ENCODE measurements at places on chromosomes 4 and X. TPM values are rescaled to one million over a fixed set of nuclear protein-coding genes. Genes with fewer than 3 reads are reported as not detected.

GRCh38 chrX:66833426-66833825 lies 194.5 kb upstream of the EDA2R start:
- DNase-seq = no peak

DNA sequence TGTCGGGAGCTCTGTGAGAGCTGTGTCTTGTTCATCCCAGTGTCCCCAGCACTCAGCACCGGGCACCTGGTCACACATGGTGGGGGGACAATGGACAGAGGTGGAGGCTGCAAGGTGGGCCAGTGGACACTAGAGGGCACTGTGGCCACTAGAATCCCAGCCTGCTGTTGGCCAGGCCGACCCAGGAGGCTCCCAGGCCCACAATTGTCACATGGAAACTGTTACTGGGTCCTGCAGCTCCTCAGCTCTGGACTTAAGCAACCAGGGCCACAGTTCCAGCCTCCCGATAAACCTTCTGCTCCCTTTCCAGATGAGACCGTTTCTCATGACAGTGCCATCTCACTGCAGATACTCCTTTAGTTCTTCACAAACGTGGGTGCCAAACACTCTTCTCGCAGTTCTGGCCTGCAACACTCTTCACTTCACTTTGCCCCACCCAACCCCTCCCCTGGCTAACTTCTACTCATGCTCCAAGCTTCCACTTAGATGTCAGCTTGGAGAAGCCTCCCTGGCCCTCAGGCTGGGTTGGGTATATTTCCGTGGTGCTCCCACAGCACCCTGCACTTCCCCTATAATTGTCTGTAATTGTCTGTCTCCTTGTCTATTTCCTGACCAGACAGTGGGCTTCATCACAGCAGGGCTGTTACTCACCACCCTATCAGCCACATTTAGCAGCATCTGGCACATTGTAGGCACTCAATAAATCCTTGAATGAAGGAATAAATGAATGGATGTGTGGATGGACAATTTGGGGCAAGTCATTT lies 3.5 kb upstream of the IQSEC2 start:
- DNase-seq = peak; percentile 66

DNA sequence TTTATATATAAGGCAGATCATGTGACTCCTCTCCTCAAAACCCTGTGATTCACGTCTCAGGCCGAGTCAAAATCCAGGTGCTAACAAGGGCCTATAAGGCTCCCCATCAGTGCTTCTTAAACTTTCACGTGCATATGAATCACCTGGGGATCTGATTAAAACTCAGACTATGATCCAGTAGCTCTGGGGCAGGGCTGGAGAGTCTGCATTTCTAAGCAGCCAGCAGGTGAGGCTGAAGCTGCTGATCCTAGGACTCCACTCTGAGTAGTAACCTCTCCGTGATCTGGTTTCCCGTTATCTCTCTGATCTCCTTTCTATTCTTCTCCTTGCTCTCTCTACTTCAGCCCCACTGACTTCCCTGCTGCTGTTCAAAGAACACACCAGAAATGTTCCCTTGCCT lies 252.4 kb upstream of the RPS6KA3 start:
- DNase-seq = no peak

DNA sequence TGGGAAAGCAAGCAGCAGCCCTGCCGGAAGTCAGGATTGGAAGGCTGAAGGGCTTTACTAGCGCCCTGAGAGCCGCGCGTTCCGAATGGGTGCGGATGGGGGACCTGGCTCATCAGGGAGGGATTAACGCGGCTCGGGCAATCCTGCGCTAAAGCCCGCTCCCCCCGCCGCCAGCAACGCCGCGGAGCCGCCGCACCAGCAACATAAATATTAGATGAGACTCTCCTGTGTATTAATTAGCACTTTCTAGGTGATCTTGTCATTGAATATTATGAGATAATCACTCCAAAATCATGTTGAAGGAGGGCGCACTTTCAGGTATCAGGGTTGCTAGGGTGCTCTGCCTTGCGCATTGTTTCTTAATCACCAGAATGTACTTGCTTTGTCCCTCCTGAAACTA lies 357.2 kb upstream of the FAM241A start:
- no peak for DNase-seq

GRCh38 chr4:14130551-14130950 lies 503.0 kb upstream of the BOD1L1 start:
- DNase-seq = no peak

- DNase-seq = peak; percentile 60
These were observed 53.3 kb upstream of the LAS1L start for GRCh38 chrX:65587616-65588526.

- no peak for DNase-seq
These were observed 51.3 kb downstream of the FNIP2 start for GRCh38 chr4:158819942-158820786.

GRCh38 chr4:141810712-141811375 lies 174.5 kb downstream of the IL15 start:
- DNase-seq = no peak

DNA sequence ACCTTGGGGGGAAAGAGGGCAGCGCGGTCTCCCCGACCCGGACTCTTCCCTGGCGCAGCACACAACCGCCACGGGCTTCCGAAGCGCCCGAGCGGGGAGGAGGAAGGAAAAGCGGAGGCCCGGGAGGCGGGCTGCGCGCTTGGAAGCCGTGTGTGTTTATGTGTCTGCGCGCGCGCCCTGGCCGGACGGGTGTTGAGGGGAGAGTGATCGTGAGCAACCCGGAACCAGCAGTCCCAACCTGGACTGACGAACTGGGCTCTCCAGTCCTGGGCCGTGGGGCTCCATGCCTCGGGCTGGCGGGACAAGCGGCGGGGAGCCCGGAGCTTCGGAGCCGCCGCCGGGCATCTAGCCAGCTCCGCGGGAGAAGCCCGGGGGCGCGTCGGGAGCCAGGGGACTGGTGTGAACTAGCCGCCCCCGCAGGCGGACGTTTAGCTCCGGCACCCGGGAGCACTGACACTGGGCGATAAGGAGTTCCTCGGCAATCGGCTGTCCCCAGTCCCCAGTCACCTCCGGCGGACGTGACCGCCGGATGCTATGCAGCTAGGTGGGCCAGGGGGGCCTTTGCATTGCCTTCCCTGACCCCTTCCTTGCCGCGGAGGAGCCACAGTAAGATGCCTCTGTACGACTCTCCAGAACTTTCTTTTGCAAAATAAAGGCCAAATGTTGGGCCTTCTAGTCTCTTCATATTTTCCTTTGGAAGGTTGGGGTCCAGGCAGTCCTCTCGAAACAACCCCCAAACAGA lies 74.8 kb upstream of the BCOR start:
- peak; percentile 64 for DNase-seq

DNA sequence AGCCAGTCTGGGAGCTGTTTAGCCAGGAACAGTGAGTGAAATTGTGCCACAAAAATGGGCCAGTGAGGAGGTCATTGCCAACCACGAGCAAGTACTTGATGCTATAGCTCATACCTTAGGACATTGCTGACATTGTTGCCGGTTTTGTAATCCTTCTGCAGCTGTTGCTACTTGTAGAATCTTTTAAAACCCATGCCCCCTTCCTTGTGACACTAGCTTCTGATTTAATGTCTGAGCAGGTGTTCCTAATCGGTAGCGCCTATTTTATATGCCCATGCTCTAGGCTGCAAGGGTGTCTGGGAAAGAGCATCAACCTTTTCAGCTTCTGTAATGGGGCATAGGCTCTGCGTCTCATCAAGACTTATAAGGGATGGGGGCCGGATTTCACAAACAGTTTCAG lies 2.6 kb downstream of the POLA1 start:
- no peak for DNase-seq

- no peak for DNase-seq
These were observed 53.4 kb downstream of the PPEF2 start for GRCh38 chr4:75848891-75849290.

GRCh38 chr4:75071317-75071716 lies 138.4 kb downstream of the PARM1 start:
- no peak for DNase-seq

- DNase-seq = no peak
These were observed 18.4 kb downstream of the CT47B1 start for GRCh38 chrX:120857240-120857639.

GRCh38 chr4:174274436-174274835 lies 9.0 kb downstream of the FBXO8 start:
- DNase-seq = no peak

- DNase-seq = peak; percentile 22
These were observed 665 bp downstream of the TIGD2 start for GRCh38 chr4:89111833-89112563.

- no peak for DNase-seq
These were observed 139.5 kb downstream of the RAPGEF2 start for GRCh38 chr4:159242427-159242826.

- DNase-seq = no peak
These were observed 89.1 kb downstream of the RAPGEF2 start for GRCh38 chr4:159191989-159192388.

Gene STARD8
- 6.0 TPM for total RNA-seq

Gene ARMCX1
- total RNA-seq = 7.9 TPM

Gene KDR
- 14.5 TPM for total RNA-seq

Gene GRID2
- total RNA-seq = not detected

Gene PABPC1L2B
- not detected for total RNA-seq

Gene SLITRK4
- 1.6 TPM for total RNA-seq

Gene MAP9
- total RNA-seq = 5.2 TPM

Gene KCND1
- total RNA-seq = 1.3 TPM

Gene EFHC2
- total RNA-seq = 2.1 TPM
